Pancreas (tissue), 10 donors: ENCODE measurements at places on chromosomes 6 and 20. TPM values are rescaled to one million over a fixed set of nuclear protein-coding genes. Genes with fewer than 3 reads are reported as not detected.
A peak's percentile ranks its signal among the peaks of the same experiment; 100 is the strongest.

DNA sequence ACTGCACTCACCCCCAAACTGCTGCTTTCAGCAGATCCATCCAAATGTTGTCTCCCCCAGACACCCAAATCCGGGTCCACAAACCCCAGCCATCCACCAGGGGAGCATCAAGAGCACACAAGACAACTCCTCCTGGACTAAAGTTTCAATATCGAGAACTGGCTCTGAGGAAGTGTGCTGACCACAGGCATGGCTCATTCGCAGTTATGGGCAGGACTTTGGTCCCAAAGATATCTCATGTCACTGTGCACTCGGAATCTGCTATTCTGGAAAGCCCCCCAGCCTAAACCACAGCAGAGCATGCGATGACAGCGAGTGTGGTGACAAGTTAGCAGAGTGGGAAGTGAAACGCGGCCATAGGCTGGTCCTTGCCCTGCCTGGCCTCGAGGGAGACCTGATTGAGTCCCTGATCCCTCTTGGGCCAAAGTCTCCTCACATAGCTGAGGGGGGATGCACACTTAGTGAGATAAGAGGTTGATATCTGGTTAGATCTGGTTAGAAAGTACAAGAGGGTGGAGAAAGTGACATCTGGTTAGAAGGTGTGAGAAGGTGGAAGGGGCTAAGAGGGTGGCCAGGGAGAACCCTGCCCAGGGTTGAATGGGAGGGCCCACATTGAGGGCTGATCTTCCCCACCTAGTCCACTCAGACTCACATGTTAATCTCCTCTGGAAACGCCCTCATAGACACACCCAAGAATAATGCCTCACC lies 149.7 kb downstream of the MRPL14 start:
- DNase-seq: no peak

Gene CD24
- total RNA-seq: 681 TPM

GRCh38 chr20:47396762-47397476 lies 40.4 kb upstream of the ZMYND8 start:
- DNase-seq: peak; percentile 58

DNA sequence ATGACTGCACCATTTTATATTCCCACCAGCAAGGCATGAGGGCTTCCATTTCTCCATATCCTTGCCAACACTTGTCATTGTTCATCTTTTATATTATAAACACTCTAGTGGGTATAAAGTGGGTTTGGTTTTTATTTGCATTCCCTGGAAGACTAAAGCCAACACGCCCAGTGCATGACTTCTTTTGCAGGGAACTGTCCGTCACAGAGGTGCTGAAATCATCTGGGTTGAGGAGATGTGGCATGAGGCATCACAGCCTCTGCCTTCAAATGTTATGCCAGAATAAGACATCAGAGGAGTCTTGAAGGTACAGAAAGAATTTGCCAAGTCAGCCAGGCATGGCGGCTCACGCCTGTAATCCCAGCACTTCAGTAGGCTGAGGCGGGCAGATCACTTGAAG lies 29.9 kb upstream of the FAM210B start:
- DNase-seq: no peak

- peak; percentile 24 for DNase-seq
These were observed 5.9 kb downstream of the SLC2A10 start for GRCh38 chr20:46715292-46715756.

Gene OPN5
- not detected for total RNA-seq

- DNase-seq: no peak
These were observed 318.9 kb downstream of the CLIC5 start for GRCh38 chr6:45696738-45697137.

Gene TBXT
- not detected for total RNA-seq

- no peak for DNase-seq
These were observed 1.9 kb downstream of the TMEM200A start for GRCh38 chr6:130367767-130368166.

GRCh38 chr20:54340206-54340605 lies 132.3 kb downstream of the PFDN4 start:
- DNase-seq: no peak
